Progenitor cell of endocrine pancreas (in vitro differentiated cells): ENCODE measurements at places on chromosomes 6 and 20. TPM values are rescaled to one million over a fixed set of nuclear protein-coding genes. Genes with fewer than 3 reads are reported as not detected.

DNA sequence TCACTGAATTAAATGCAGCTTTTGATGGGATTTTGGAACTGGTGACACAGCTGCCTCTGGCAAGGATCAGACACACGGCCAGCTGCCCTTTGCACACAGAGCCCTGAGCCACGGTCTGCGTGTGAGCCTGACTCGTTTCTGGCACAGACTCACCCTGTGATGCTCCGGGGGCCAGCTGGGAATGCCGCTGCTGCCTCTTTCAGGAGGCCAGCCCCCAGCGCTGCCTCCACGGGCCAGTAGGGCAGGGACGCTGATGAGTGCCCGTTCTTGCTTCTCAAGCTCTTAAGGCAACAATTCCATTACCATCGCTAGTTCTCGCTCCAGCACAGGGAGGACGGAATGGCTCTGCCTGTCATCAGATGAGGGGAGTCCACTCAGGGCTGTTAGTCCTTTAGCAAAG is 61.6 kb downstream of the IRF4 start:
- DNase-seq = no peak

DNA sequence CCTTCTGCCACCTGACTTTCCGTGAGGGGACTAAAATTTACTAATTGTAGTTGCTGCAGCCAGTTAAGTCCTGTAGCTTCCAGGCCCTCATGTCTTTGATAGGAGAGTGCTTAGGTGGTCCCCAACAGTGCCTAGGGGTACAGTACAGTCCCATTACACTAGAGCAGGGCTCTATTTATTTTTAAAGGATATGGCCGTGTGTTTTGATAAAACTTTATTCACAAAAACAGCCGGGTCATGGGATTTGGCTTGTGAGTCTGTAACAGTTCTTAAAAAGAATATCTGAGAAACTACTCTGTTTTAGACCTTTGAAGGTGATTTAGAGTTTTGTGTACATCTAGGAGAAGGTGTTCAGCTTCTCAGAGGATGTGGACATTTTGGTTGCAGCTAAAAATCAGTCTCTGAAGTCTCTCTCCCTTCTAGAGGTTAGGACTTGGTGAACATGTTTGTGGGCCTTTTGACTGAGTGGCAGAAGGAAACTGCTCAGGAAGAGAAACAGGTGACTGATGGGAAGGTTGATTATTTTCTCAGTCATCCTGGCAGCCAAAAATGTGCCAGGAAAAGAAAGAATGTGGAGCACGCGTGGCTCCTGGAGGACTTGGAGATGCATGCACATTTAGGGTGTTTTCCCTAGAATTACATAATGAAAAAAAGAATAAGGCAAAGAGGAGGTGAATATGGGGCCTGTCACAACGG is 57.4 kb downstream of the VAPB start:
- no peak for DNase-seq

The PACSIN1 gene
- total RNA-seq = 0.72 and 0.89 TPM in 2 replicates

The LCA5 gene
- 8.9 and 9.9 TPM in 2 replicates for total RNA-seq

The TBC1D32 gene
- total RNA-seq = 13.6 and 15.4 TPM in 2 replicates
